ENCODE measurements at places on chromosomes 1 and 21.

GRCh38 chr21:31656199-31657095, 3.0 kb upstream of the SOD1 start:
- no peak for DNase-seq

DNA sequence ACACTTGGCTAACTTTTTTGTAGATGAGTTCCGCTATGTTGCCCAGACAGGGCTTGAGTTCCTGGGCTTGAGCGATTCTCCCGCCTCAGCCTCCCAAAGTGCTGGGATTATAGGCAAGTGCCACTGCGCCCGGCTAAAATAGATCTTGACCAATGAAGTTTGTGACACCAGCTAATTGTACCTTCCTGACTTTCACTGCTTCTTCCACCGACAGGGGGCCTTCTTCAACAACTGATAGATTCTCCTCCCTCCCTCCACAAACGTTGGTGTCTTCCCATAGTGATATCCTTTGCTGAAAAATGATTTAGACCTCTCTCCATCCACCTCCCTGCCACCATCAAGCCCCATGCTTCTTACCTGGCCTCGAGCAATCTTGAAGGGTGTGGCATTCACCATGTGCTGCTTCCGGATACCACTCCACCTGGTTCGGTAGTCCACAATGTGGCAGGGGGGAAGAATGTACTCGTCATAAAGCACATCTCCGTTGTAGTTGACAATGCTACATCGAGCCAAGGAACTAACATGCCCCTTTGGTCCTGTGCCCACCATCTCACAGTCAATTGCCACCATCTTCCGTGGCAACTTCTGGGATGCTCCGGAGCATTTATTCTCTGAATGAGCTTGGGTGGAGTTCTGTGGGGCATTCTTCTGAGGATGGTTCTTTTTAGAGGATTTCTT, 1.6 kb upstream of the METTL25B start:
- peak; percentile 79 for DNase-seq

- no peak for DNase-seq
These were observed 992 bp upstream of the SSX2IP start for GRCh38 chr1:84691122-84691783.

GRCh38 chr1:183318433-183318832, 99.7 kb downstream of the NMNAT2 start:
- peak; percentile 77 for DNase-seq

- DNase-seq, result no peak
These were observed 3.0 kb upstream of the FBLIM1 start for GRCh38 chr1:15755646-15756040.

GRCh38 chr1:198122693-198123092, 34.1 kb upstream of the NEK7 start:
- peak; percentile 17 for DNase-seq

DNA sequence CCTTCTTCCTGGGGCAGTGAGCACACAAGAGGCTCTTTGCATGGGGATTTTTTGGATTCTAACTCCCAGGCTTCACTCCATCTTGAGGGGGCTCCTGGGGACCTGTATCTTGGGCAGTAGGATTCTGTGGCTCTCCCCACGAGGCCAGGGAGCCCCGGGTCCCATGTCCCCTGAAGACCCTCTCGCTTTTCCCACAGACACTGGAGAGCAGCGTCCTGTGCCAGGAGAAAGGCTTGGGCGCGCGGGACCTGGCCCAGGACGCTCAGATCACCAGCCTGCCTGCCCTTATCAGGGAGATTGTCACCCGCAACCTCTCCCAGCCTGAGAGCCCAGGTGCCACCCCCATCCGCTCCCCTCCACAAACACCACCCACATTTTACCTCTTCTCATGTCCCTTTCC, 735 bp downstream of the CROCC start:
- no peak for DNase-seq

- no peak for DNase-seq
These were observed 378.1 kb upstream of the USP24 start for GRCh38 chr1:55593298-55593697.

- no peak for DNase-seq
These were observed 6.5 kb upstream of the ZZZ3 start for GRCh38 chr1:77688939-77689338.

DNA sequence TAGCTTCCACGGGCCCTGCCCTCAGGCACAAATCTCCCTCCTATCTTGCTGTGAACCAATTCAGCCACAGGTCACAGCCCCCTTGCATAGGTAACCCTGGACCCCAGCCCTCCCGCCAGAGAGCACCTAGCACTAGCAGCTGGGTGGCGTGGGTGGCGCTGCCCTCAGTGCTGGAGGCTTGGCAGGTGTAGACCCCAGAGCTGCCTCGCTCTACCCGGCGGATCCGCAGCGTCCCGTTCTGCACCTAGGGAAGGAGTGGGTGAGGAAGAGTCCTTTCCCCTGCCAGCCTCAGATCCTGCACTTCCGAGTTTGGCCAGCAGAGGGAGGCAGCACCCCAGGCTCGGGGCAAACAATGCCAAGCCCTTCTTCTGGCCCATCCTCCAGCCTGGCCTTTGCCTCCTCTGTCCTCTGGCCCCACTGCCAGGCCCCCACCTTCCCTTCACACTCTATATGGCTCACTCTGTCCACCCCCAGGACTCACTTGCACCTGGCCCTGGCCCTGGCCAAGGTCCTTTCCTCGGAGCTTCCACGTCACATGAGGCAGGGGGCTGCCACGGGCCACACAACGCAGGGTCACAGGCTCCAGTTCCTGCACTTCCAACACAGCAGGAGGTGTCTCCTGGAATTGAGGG, 9.0 kb downstream of the IGSF9 start:
- peak; percentile 84 for DNase-seq

DNA sequence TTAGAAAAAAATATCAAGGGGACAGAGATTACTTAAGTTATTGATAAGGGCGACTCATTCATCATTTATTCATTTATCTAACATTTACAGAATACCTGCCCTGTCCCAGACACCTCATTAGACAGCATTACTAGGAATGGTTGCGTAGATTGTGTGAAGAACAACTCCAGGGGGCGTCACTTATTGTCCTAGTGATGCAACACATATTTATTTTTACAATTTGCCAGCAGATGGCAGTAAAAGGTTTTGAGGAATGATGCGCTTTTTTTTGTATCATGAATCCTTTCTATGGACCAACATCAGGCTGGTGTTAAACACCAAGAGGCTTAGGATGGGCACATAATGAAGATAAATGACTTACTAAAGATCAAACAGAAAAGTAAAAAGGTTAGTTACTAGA, 5.5 kb downstream of the NCAM2 start:
- no peak for DNase-seq

- peak; percentile 5 for DNase-seq
These were observed 416.4 kb downstream of the PTBP2 start for GRCh38 chr1:97137862-97138514.

- no peak for DNase-seq
These were observed 20.3 kb upstream of the FCRL4 start for GRCh38 chr1:157618190-157618589.

DNA sequence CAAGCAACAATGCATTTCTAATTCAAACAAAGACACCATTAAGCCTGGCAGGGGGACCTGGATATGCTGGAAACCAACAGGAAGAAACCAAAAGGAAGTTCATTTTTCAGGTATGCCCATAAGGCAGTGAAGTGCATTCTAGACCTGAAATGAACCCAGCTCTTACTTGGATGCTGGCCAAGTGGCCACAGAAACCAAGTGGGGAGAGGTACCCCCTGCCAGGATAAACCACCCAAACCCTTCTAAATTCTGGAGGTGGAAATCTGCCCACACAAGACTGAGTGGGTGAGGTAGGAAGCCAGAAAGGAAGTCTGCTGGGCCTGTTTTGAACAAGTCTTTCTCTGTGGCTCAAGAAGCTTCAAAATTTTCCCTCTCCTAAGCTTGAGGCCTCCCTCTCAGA, 2.6 kb downstream of the CD5L start:
- DNase-seq, result no peak

- DNase-seq, result no peak
These were observed 22.7 kb upstream of the DNAJC28 start for GRCh38 chr21:33514229-33514628.

- no peak for DNase-seq
These were observed 155.9 kb downstream of the DISP1 start for GRCh38 chr1:222970711-222971110.

GRCh38 chr1:154476791-154477190, 25.2 kb upstream of the TDRD10 start:
- DNase-seq, result no peak

- DNase-seq, result no peak
These were observed 26.8 kb downstream of the C8A start for GRCh38 chr1:56881417-56881816.

GRCh38 chr1:245810789-245811337, 656.1 kb downstream of the KIF26B start:
- DNase-seq, result no peak

GRCh38 chr1:9471679-9472078, 67.6 kb upstream of the SLC25A33 start:
- no peak for DNase-seq

DNA sequence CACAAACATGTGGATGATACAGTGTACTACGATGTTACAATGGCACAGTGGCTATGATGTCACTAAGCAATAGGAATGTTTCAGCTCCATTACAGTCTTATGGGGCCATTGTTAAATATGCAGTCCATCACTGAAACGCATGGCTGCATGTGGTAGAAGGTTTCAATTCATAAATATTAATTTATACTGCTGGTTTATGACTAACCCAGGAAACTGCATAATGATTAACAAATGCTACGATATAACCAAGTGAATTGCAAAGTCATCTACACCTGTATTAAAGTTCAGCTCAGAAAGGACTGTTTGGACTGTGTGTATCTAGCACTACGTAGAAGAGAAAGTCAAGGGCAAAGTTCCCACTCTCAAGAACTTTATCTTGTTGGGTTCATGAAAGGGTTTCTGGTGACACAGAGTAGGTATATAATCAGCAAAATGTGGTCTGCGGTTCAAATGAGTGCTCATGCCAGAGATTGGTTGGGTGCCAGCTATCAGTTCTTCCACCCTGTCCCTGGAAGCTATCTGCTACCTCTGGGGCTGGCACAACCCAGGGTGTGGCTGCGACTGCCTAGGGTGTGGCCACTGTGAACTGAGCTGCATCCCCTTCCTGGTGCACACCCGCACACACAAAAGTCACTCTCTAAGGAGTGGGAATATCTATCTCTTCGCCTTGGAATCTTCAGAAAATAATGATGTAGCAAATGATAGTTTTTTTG, 14.8 kb downstream of the MGST3 start:
- peak; percentile 77 for DNase-seq

DNA sequence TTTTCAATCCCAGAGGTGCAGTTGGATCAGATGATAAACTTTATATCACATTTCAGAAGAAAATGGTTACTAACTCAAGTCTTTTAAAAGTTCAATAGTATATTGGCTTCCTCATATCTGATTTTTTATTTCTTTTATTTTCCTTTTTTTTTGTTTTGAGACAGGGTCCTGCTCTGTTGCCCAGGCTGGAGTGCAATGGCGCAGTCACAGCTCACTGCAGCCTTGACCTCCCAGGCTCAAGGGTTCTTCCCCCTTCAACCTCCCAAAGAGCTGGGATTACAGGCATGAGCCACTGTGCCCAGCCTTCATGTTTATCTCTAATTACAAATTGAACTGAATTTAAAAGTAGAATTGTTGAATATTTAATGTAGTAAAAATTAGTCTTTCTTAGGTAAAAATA, 13.9 kb downstream of the FLVCR1 start:
- DNase-seq, result no peak

- no peak for DNase-seq
These were observed 15.7 kb downstream of the PATJ start for GRCh38 chr1:61757950-61758349.

DNA sequence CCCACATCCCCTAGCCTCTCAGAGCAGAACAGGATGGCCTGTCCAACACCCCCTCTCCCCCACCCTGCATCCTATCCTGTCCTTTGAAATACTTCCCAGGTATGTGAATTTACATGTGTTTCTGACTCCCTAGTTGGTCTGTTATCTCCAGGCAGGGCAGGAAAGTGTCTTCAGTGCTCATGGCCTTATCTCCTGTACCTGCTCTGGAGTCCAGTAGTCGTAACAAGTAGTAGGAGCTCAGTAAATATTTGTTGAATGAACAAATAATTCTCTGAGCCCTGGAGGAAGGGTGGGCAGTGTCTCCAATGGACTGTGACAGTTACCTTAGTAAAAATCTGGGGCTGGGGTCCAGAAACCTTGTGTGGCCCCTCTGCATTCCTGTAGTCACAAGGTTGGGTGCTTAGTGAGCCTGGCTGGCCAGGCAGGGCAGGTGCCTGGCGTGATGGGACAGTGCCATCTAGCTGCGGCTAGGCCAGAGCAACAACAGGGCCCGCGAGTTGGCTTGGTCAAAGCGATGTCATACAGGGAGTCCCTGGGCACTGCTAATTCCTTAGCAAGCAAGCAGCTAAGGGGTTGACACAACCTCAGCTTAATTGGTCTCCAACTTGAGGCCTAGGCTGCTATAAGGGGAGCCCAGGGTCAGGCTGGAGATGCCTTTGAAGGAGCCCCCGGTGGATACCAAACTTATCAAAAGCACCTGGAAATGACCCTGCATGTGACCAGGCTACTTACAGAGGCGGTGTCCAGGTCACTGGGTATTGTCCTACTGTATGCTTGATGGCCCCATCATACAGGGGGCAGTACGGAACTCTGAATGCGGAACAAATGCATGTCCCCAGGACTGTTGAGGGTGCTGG, 89.0 kb upstream of the PPM1J start:
- DNase-seq, result peak; percentile 65

DNA sequence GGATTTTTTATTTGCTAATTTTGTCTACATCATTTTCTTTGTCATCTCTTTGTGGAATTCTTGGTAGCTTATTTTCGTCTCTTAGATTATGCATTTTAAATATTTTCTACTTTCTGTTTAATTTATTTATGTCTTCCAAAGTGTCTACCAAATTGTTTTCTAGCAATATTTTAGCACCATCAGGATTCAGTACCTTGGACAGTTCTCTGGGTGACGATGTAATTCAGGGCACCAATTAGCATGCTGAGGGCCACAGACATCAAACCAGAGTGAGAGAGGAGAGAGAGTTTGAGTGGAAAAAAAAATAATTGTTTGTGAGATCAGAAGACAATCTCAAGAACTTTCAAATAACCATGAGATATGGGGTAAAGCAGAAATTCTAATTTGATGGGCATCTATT, 169.8 kb upstream of the CXADR start:
- DNase-seq, result no peak

- DNase-seq, result no peak
These were observed 126.6 kb upstream of the COA6 start for GRCh38 chr1:234246638-234247116.

DNA sequence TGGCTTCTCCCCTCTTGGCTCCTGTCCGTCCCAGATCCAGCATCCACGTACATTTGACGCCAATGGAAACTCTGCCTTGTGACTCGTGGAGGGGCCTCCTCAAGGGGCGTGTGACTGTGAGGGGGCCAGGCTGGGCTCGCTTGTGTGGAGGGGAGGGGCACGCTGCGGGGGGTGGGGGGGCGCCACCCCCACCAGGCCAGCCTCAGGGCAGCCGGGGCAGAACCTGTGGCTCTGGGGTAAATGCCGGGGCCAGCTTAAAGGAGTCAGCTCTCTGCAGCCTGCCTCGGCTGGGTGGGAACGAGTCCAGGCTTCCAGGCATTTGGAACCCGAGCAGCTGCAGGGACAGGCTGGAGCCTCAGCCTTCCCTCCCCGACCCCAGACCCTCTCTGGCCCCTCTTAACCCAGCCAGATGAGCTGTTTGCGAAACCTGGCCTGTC, 94.1 kb downstream of the SIK1 start:
- peak; percentile 84 for DNase-seq

- DNase-seq, result no peak
These were observed 122.2 kb upstream of the PDE4B start for GRCh38 chr1:65670518-65670917.
